GM23338 (cell line): ENCODE measurements at places on chromosomes 7 and 10. TPM values are rescaled to one million over a fixed set of nuclear protein-coding genes. Genes with fewer than 3 reads are reported as not detected.

DNA sequence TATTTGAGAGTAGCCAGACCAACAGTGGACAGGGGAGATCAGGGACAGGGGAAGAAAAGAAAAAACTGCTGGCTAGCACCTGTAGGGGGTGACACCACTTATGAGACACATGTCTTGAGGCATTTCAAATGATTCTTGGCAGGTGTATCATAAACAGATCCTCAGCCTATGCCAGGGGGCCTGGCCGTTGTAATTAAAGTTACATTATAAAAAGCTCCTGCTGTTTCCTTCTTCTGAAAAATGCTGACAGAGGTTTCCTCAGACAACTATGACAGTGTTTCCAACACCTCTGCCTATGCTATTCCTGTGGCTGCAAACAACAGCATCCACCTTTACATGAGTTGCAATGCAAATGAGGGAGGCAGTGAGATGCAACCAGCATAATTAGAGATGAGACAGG is 281.0 kb upstream of the PTER start:
- DNase-seq = peak; percentile 52
- H3K4me1 ChIP-seq = peaks cover 12% of the 10 kb centered on the region

Gene CREB3L2
- total RNA-seq = 27.1 and 29.3 TPM in 2 replicates

GRCh38 chr10:117398029-117398428 is 22.8 kb upstream of the PDZD8 start:
- no peaks in the 10 kb centered on the region for H3K4me1 ChIP-seq
- no peak overlapping the region for H3K4me3 ChIP-seq
- no peaks in the 10 kb centered on the region for H3K27me3 ChIP-seq
- H3K36me3 ChIP-seq = no peaks in the 10 kb centered on the region

Gene PMPCB
- total RNA-seq = 90.0 and 105 TPM in 2 replicates

- DNase-seq = no peak
- no peak overlapping the region for H3K4me3 ChIP-seq
- no peaks in the 10 kb centered on the region for H3K36me3 ChIP-seq
- H3K4me1 ChIP-seq = peaks cover 3% of the 10 kb centered on the region; the same call in 1 of the 2 replicates
- no peak overlapping the region for H3K27ac ChIP-seq
Measured at GRCh38 chr7:150848561-150849115, 3.7 kb upstream of the AOC1 start.

DNA sequence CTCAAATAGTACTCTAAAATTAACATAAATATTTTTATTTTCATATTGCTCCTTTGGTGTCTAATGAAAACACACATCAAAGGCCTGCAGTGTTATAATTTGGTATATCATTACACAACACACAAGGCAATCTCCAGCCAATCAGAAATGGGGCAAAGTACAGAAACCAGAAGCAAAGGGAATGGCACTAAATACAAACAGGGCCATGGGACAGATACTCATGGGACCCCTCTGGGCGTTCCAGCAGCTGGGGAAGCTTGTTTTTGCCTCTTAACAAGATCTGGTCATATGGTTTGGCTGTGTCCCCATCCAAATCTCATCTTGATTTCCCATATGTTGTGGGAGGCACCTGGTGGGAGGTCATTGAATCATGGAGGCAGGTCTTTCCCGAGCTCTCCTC is 551.8 kb upstream of the NRP1 start:
- no peak for DNase-seq
- H3K36me3 ChIP-seq = no peaks in the 10 kb centered on the region
- no peak overlapping the region for H3K27ac ChIP-seq
- H3K27me3 ChIP-seq = no peaks in the 10 kb centered on the region
- H3K4me3 ChIP-seq = no peak overlapping the region

GRCh38 chr10:14156104-14156503 is 174.6 kb downstream of the FRMD4A start:
- DNase-seq = no peak
- H3K4me3 ChIP-seq = no peak overlapping the region
- no peaks in the 10 kb centered on the region for H3K36me3 ChIP-seq

Gene GJD4
- total RNA-seq = 0.35 TPM in 1 of 2 replicates, not detected in the other

- DNase-seq = no peak
- H3K36me3 ChIP-seq = no peaks in the 10 kb centered on the region
- no peak overlapping the region for H3K4me3 ChIP-seq
- H3K4me1 ChIP-seq = peaks cover 12% of the 10 kb centered on the region
Measured at GRCh38 chr10:11104772-11105675, 87.4 kb downstream of the CELF2 start.

DNA sequence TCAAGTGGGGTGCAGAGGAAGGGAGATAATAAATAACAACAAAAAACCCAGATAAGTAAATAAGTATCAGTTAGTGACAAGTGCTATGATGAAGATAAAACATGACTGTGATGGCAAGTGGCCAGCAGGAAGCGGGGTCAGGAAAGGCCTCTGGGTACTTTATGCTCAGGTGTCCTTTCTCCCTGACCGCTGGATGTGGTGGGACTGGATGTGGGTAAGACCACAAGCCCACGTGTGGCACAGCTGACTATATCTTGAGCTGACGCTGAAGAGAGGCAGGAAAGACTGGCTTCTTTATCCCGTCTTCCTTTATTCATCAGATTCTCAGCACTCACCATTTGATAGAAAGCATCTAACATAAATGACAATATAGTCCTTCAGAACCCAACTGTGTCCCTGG is 87.8 kb downstream of the CREB5 start:
- H3K4me3 ChIP-seq = no peak overlapping the region
- H3K4me1 ChIP-seq = no peaks in the 10 kb centered on the region
- H3K27ac ChIP-seq = no peak overlapping the region
- H3K27me3 ChIP-seq = no peaks in the 10 kb centered on the region
- no peaks in the 10 kb centered on the region for H3K36me3 ChIP-seq

Gene ANKRD61
- 0.42 and 0.70 TPM in 2 replicates for total RNA-seq

GRCh38 chr10:3775696-3776551 is 9.1 kb downstream of the KLF6 start:
- peaks cover 38% of the 10 kb centered on the region for H3K36me3 ChIP-seq
- H3K27me3 ChIP-seq = no peaks in the 10 kb centered on the region
- DNase-seq = peak; percentile 75
- peak overlapping the region; percentile 93 for H3K27ac ChIP-seq
- peaks cover 31% of the 10 kb centered on the region for H3K4me1 ChIP-seq
- no peak overlapping the region for H3K4me3 ChIP-seq

Gene LAMB4
- total RNA-seq = not detected in 2 replicates

DNA sequence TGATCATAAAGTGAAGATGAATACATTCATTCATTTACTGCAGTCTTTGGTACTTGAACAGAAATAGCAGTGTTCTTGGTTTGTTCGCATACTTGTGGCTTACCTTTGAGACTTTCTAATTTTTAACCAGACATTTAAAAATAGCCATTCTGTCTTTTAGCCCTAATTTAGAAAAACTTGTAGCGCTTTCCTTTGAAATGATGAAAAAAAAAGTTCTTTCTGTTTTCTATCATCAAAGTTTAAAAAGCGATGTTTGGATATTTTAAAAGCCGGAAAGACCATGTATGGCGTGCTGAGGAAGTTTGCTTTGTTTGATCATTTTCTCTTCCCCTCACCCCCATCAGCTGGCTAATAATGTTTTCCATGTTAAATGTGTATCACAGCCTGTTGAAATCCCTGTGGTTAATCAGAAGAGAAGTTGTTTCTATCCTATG is 116.3 kb downstream of the CUX1 start:
- no peak for DNase-seq
- no peak overlapping the region for H3K4me3 ChIP-seq
- H3K27ac ChIP-seq = peak overlapping the region; percentile 97
- H3K4me1 ChIP-seq = peaks cover 63% of the 10 kb centered on the region

- no peaks in the 10 kb centered on the region for H3K27me3 ChIP-seq
- no peaks in the 10 kb centered on the region for H3K36me3 ChIP-seq
- H3K27ac ChIP-seq = no peak overlapping the region
- H3K4me1 ChIP-seq = peaks cover 45% of the 10 kb centered on the region
- DNase-seq = no peak
- no peak overlapping the region for H3K4me3 ChIP-seq
Measured at GRCh38 chr10:50387732-50388073, 136.4 kb upstream of the ASAH2 start.

DNA sequence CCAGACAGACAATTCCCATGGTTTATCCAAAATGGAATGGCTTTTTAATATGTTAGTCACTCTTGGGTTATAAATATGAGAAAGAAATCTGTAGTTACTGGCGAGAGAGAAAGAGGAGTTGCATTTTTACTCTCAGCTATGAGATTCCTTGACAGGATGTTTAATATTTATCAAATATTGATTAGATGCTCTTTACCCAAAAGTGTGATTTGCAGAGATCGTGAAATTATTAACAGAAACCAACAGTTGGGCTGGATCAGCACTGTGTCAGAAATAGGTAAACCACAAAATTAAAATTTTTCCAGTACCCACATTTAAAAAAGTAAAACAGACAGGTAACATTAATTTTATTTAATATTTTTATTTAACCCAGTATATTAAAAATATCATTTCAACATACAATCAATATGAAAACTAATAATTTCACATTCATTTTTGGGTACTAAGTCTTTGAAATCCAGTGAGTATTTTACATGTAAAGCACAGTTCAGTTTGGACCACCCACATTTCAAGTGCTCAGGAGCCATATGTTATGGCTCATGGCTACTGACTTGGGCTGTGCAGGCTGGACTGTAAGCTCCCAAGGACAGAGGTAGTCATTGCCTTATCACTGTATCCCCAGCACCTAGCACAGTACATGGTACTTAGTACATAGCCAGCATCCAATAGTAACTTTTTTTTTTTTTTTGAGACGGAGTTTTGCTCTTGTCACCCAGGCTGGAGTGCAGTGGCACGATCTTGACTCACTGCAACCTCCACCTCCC is 42.5 kb downstream of the KLHDC10 start:
- no peaks in the 10 kb centered on the region for H3K36me3 ChIP-seq
- no peaks in the 10 kb centered on the region for H3K27me3 ChIP-seq
- no peaks in the 10 kb centered on the region for H3K4me1 ChIP-seq
- H3K4me3 ChIP-seq = no peak overlapping the region
- no peak for DNase-seq

Gene CCDC172
- 3.8 and 4.6 TPM in 2 replicates for total RNA-seq

- H3K27ac ChIP-seq = no peak overlapping the region
- no peaks in the 10 kb centered on the region for H3K36me3 ChIP-seq
- no peaks in the 10 kb centered on the region for H3K4me1 ChIP-seq
Measured at GRCh38 chr7:101536232-101536631, 92.9 kb downstream of the MYL10 start.

- H3K36me3 ChIP-seq = no peaks in the 10 kb centered on the region
- H3K27ac ChIP-seq = no peak overlapping the region
- DNase-seq = peak; percentile 10
Measured at GRCh38 chr7:33981226-33981625, 75.9 kb downstream of the BMPER start.

GRCh38 chr7:50610521-50611277 is 45.5 kb upstream of the DDC start:
- H3K27me3 ChIP-seq = no peaks in the 10 kb centered on the region
- peaks cover 41% of the 10 kb centered on the region for H3K36me3 ChIP-seq
- no peak overlapping the region for H3K27ac ChIP-seq
- DNase-seq = no peak
- no peak overlapping the region for H3K4me3 ChIP-seq
- no peaks in the 10 kb centered on the region for H3K4me1 ChIP-seq

- H3K36me3 ChIP-seq = no peaks in the 10 kb centered on the region
- H3K27ac ChIP-seq = no peak overlapping the region
- no peaks in the 10 kb centered on the region for H3K4me1 ChIP-seq
Measured at GRCh38 chr7:30954914-30955313, 8.8 kb upstream of the GHRHR start.

DNA sequence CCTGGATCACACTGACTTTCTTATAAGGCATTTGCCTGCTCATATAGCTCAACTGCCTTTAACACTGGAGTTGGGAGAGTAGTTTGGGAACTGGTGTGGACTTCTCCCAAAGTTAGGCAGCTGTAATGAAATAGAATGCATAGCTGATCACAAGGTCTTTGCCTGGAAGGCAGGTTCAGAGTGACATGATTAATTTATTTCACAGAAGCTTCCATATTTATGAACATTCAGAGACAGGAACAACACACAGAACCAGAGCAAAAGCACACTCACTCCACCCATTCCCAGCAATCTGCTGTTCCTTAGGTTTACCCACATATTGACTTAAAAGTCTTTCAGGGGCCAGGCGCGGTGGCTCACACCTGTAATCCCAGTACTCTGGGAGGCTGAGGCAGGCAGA is 234.2 kb downstream of the REEP3 start:
- H3K27me3 ChIP-seq = no peaks in the 10 kb centered on the region
- no peak overlapping the region for H3K27ac ChIP-seq
- no peak for DNase-seq
- 0 out of 2 replicates have a peak, but pooled peaks cover 3% of the 10 kb centered on the region for H3K4me1 ChIP-seq

Gene CXCL12
- total RNA-seq = 47.3 and 53.8 TPM in 2 replicates

DNA sequence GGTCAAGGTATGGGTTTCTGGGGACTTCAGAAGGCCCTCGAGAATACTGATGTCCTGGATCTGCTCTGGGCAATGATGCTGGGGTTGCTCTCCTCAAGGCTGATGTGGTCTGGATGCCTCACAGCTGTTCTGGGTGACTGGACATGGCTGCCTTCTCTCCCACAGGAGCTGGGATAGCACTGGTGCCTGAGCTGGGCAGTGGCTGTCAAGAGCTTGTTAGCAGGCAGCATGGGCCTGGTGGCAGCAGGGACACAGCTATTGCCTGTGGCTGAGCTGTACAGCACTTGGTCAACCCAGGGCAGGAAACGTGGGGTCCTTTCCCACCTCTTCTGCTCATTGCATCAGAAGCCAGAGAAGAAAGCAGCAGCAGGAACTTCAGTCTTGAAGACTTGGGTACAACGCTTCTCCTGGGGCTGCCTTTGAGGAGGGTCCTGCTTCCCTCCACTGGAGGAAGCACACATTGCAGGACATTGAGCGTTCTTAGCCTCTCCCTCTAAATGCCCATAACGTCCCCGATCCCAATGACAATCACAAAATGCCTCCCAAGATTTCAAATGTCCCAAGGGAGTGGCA is 13.0 kb downstream of the ADCYAP1R1 start:
- H3K27me3 ChIP-seq = no peaks in the 10 kb centered on the region
- H3K4me1 ChIP-seq = no peaks in the 10 kb centered on the region
- no peak overlapping the region for H3K27ac ChIP-seq
- H3K36me3 ChIP-seq = no peaks in the 10 kb centered on the region
- DNase-seq = peak; percentile 44
- no peak overlapping the region for H3K4me3 ChIP-seq

DNA sequence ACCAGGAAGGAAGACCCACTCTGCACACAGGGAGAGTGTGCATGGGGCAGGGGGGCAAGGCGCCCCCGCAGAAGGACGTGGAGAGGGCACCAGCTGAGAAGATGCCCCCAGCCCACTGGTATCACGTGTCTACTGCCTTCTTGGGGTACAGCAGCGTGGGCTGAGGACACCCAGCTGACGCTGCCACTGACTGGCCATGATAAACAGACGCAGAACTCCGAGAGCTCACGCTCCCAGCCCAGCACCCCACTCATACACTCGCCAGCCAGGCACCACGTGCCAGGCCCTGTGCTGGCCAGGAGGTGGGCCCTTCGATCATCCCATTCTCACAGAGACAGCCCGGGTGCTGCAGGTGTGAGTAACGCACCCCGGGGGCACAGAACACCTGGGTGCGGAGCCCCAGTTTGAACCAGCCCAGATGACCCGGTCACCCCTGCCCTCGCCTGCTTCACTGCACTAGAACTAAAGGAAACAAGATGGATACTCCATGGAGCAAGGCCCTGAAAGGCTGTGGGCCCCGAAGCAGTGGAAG is 199.8 kb downstream of the MAD1L1 start:
- no peaks in the 10 kb centered on the region for H3K27me3 ChIP-seq
- H3K27ac ChIP-seq = no peak overlapping the region
- H3K36me3 ChIP-seq = no peaks in the 10 kb centered on the region; the same call in 1 of the 2 replicates
- H3K4me3 ChIP-seq = no peak overlapping the region
- no peaks in the 10 kb centered on the region for H3K4me1 ChIP-seq
- no peak for DNase-seq

Gene SNX10
- 14.6 and 17.8 TPM in 2 replicates for total RNA-seq
